Non-pigmented ciliary epithelial cell (primary cell): ENCODE measurements at places on chromosomes 1 and 21.

DNA sequence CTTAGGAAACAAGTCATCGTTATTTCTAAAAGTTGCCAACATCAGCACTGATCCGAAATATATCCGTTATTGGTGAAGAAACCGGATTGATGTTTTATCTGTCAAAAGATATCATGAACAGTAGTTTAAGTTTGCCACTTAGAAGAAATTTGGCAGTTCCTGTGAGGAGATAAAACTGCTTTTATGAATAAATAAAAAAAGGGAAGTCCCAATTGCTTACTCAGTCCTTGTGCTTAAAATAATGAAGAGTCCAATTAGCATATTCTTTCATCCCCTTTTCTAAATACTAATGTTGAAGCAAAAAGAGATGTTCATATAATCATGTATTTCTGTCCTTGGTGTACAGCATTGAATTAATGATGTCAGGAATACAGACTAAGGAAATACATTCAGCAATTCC lies 164.6 kb downstream of the NCAM2 start:
- DNase-seq = no peak

GRCh38 chr1:198651650-198652400 lies 13.0 kb downstream of the PTPRC start:
- no peak for DNase-seq

- no peak for DNase-seq
Observed at GRCh38 chr1:2411801-2412394, 466 bp downstream of the PEX10 start.

DNA sequence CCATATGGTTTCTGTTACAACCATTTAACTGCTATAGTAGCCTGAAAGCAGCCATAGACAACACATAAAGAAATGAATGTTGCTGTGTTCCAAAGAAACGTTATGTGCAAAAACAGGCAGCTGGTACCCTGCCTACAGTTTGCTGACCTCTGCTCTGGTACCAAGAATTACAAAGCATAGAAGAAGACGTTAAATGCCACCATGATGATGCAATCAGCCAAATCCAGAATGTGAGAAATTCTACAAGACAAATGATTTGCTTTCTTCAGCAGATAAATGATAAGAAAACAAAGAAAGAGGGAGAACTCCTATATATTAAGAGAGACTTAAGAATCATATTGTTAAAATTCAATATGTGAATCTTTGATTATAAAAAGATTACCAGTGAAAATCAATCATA lies 97.8 kb upstream of the PDE4B start:
- no peak for DNase-seq

DNA sequence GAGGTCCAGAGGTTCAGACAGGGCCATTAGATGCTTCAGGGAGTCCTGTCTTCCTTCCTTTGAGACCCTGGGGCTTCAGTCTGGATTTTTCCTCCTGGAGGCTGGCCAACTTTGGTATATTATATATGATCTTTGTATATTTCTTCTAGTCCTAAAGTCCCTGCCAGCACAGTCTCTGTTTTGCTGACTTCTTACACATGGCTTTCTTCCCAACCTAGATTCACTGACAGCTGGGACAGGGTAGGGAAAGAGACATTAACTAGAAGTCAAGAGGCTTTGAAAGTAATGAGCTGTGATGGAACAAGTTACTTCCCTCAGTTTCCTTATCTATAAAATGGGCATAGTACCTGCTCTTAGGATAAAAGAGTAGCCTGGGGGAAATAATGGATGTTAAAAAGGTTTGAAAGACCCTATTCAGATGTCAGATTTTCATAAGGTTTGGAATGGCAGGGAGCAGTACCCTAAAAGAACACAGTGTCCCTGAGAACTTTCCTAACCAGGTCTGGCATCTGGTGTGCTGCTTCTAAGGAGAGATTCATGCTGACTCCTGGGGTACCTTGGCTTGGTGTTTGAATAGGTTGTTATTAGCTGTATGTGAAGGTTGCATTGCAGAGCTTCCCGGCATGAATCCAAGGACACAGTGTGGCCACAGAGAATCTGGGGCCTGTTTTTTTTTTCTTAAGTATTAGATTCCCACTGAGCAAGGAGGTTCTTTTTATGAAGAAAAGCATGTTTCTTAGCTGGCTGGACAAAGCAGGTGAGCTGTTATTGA lies 47.6 kb downstream of the RASSF5 start:
- DNase-seq = no peak

- no peak for DNase-seq
Observed at GRCh38 chr1:51044834-51045233, 57.2 kb upstream of the C1orf185 start.

- no peak for DNase-seq
Observed at GRCh38 chr1:173861731-173862145, 6.1 kb downstream of the GAS5 start.

GRCh38 chr1:168623003-168623828 lies 46.8 kb downstream of the XCL1 start:
- peak; percentile 61 for DNase-seq

DNA sequence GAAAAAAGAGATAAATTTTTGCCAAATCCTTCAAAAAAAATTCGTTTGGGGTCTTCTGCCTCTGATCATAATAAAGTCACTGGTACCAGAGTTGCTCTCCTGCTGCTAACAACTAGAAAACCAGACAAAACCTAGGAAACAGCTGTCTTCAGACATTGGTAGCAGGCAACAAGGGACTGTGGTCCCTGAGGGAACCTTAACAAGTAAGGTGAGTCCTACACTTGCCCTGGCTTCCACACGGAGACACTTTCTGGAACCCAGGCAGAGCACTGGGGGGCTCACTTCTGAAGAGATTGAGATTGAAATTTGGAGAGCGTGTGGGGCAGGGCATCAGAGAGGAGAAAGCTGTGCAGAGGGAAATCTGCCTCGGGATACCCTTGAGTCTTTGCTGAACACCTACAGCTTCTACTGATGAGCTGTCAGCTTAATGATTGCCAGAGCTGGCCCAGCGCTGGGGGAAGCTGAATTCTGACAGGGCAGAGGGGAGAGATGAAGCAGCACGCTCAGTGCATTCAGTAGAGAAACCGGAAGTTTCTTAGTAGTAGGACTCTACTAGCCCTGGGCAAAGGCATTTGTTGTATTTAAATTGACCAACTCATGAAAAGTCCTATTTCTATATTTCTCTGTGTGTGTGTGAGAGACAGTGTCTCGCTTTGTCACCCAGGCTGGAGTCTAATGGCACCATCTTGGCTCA lies 18.5 kb upstream of the FAM89A start:
- DNase-seq = no peak

- no peak for DNase-seq
Observed at GRCh38 chr1:27632387-27633297, 2.3 kb downstream of the FGR start.

- DNase-seq = peak; percentile 50
Observed at GRCh38 chr1:159092036-159092760, 15.6 kb upstream of the AIM2 start.

DNA sequence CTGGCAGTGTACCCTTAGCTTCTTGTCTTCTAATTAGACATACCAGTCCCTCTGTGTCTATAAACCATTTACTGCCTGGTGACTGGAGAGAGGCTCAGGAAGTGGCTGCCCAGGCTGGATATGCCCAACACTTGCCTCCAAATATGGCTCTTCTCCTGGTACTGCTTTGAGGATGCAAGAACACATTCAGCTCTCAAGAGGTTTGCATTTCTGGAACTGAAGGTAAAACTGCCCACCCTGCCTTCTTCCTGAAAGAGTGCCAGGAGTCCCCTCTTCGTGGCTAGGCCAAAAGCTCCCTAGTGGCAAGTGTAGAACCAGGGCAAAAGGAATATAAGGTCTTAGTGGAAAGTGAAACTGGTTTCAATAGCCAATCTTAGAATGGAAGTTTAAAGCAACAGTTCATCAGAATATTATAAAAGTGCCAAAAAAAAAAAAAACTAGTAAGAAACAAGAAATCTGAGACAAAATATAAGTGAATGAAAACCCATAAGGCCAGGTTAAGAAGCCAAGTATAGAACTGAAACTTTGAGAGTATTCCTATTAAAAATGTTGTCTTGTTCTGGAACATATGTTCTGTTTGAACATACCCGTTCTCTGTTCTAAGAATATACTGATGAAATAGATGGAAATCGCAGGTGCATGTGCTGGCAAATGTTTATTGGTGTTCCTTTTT lies 77.2 kb upstream of the CTTNBP2NL start:
- DNase-seq = no peak

DNA sequence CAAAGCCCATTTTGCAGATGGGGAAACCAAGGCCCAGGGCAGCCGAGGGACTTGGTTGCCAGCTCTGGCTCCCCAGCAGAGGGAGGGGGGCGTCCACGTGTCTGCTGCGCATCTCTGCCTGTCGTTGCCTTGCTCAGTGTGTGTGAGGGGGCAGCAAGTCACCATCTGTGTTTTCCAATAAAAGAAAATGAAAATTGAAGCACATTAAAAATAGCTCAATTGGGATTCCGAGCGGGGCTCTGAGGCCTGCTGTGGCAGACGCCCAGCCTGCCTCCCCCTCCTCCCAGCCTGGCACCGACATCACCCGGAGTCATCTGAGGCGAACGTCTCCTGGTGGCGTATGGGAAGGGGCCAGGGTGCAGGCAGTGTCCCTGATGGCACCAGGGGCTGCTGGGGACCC lies 51.2 kb downstream of the EPHB2 start:
- DNase-seq = no peak

DNA sequence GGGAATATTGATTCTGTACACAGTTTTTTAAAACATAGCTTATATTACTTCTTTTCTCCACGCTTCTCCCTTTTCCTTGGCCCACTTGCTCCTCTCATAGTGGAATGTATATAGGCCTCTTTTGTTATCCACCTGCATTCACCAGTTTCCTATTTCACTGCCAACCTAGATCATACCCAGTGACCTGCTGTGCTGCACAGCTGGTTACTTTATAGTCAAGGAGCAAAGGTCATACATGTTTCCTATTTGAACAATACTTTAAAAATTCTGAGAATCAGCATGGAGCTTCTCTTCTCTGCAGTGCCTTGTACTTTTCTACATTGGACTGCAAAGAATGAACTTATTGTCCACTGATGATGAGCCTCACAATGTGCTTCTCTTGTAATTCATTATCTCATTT lies 4.3 kb upstream of the SLC35D1 start:
- DNase-seq = no peak

- no peak for DNase-seq
Observed at GRCh38 chr1:65471861-65472332, 51.4 kb downstream of the LEPR start.

GRCh38 chr1:157199421-157199755 lies 61.2 kb upstream of the ETV3 start:
- no peak for DNase-seq

DNA sequence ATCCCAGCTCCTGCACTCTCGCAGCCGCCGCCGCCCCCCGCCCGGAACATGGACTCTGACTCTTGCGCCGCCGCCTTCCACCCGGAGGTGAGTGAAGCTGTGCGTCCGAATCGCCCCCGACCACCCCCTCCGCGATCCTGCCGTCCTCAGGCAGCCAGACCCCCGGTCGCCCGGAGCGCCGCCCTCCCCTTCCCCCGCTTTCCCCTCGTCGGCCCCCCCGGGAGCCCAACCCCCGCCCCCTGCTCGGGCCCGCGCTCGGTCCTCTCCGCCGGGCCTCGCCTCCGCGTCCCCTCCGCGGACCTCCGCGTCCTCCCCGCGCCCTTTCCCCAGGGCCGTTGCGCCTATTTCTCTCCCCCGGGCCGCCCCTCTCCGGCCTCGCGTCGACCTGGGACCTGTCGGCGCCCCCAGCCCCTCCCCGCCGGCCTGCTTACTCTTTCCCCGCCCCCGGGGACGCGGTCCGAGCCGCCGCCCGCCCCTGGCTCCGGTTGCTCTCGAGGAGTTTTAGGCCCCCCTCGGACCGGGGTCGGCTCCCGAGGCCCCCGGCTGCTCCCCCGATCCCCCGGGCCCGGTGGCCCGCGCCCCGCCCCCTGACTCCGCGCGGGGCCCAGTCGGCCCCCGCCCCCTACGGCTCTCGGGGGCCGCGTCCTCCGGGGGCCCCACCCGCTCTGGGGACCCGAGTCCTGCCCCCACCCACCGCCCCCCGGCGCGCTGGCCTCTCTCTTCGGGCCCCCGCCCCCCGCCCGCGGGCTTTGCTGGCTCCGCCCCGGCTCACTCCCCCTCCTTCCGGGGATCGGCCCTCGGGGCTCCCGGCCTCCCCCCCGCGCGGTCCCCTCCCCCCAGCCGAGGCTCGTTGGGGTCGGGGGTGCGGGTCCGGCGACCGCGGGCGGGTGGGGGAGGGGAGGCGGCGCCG lies 743 bp downstream of the PHF13 start:
- no peak for DNase-seq

- no peak for DNase-seq
Observed at GRCh38 chr1:25643929-25644328, 27.3 kb downstream of the MAN1C1 start.

DNA sequence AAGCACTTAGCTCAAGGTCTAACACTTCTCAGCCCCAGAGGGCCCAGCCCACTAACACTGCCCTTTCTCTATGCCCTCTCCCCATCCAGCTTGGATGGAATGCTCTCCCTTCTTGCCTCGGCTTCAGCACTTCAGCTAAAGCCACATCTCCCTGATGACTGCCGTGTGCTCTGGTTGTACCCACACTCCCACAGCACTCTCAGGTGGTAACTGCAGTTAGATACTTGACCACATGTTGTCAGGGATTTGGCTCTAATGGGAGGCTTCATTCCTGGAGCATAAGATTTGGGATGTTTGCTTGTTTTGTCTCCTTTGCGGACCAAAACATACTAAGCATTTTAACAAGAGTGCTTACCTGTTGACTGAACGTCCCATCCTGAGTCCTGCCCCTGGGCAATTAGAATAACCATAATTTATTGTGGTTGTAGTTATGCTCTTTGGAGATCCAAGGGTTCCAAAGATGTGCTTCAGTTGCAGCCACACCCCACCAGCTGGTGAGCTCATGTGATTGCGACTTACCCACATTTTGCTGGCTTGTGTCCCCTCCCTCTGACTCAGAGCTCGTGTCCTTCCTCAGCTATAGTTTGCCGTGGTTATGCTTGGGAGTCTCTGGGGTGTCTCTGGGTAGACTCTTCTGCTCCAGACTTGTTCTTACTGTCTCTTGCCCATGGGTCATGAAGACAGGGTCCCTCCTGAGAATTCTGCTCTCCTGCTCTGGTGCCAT lies 7.7 kb upstream of the SLC26A9 start:
- no peak for DNase-seq

- DNase-seq = no peak
Observed at GRCh38 chr21:36132696-36133095, 2.2 kb upstream of the CBR3 start.

- no peak for DNase-seq
Observed at GRCh38 chr1:47410068-47410455, 6.0 kb upstream of the FOXE3 start.

- no peak for DNase-seq
Observed at GRCh38 chr1:150577557-150578271, 1.7 kb downstream of the MCL1 start.

- DNase-seq = no peak
Observed at GRCh38 chr1:233015965-233016364, 65.6 kb downstream of the NTPCR start.
